ENCODE measurements at places on chromosomes 12 and 14.

DNA sequence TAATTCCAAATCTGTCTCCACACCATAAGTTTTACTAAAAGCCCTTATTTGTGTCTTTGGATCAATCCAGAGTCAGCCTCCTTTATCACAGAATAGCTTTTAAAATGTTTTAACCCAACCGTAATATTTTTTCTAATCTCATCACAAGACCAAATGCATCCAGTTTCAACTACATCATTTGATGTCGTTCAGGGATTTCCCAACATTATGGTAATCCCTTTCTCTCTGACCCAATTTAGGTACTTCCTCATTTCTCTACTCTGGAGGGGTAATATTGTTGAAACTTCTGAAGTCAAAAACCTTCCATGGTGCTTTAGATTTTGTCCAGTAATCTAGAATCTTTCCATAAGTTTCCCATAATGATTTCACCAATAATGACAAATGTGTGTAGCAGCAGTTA, 596.8 kb downstream of the SOX5 start:
- DNase-seq, result no peak

- DNase-seq, result no peak
Observed at GRCh38 chr12:64456119-64456518, 4.2 kb downstream of the TBK1 start.

DNA sequence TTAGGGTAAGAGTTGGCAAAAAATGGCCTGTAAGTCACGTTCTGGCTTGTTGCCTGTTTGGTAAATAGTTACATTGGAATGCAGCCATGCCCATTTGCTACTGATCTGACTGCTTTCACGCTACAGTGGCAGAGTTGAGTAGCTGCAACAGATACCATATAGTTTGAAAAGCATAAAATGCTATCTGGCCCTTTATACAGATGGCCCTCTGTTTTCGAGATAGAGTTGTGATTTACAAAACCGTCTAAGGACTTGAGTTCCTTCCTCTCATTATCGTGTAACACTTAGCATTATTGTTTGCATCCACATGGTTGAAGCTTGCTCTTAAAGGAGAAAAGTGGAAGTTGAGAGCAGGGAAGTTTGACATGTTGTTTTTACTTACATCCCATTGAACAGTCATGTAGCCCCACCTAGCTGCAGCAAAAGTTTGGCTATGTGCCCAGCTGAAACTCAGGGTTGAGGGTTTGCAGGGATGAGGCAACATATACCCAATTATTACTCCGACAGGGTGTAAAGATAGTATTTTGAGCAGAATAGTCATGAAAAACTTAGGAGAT, 11.3 kb upstream of the SCFD1 start:
- no peak for DNase-seq

GRCh38 chr14:68814539-68815297, 21.9 kb upstream of the ZFP36L1 start:
- no peak for DNase-seq

DNA sequence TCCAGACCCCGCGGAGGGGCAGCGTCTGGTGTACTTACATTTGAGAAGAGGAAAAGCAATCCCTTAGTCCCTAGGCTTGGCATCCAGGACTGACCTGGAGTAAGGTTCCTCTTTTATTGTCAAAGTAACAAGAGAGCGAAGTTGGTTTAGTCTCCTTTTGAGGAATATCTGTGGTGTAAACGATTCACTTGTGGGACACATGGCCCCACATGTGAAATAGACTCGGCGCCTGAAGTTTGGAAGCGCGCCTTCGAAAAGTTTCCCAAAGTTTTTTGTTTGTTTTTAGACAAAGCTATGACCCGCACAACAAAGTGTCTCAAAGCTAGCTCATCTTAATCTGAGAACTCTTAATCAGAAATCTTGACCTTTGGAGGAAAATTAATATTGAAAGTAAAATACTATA, 744 bp downstream of the STYX start:
- no peak for DNase-seq

DNA sequence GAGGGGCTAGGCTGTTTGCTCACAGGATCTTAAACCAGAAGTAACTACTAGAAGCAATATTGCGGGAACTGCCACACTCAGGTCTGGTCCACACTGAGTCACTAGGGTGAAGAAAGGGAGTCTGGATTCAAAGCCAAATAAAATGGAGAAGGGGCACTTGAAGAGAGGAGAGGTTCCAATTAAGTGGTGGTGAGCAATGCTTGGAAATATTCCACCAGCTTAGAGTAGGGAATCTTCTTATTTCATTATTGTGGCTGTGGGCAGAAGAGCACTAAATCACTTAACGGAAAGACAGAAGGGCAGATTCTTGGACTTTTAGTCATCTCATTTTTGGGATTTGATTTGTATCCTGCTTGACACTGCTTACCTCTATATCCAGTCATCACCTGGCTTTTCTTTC, 48.6 kb upstream of the PPP1R12A start:
- DNase-seq, result no peak

- no peak for DNase-seq
Observed at GRCh38 chr14:88166616-88167015, 156.5 kb downstream of the KCNK10 start.

GRCh38 chr14:22095860-22096513, 422.4 kb upstream of the OR4E1 start:
- no peak for DNase-seq

- DNase-seq, result no peak
Observed at GRCh38 chr14:92914087-92914656, 8.8 kb upstream of the CHGA start.

DNA sequence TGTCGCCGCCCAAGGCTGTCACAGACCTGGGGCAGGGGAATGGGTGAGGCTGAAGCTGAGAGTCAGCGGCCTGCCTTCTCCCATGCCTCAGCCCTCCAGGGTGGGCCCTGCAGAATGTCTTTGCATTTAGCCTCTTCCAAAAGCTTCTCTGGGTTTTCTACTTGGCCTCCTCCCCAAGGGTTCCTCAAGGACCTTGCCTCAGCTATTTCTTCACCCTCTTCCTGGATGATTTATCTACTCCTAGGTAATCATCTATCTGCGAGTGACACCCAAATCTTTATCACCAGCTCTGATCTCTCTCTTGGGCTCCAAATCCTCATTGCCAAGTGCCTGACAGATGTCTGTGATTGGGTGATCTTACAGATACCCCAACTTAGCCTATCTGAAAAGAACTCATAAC, 4.7 kb upstream of the LPAR5 start:
- no peak for DNase-seq

DNA sequence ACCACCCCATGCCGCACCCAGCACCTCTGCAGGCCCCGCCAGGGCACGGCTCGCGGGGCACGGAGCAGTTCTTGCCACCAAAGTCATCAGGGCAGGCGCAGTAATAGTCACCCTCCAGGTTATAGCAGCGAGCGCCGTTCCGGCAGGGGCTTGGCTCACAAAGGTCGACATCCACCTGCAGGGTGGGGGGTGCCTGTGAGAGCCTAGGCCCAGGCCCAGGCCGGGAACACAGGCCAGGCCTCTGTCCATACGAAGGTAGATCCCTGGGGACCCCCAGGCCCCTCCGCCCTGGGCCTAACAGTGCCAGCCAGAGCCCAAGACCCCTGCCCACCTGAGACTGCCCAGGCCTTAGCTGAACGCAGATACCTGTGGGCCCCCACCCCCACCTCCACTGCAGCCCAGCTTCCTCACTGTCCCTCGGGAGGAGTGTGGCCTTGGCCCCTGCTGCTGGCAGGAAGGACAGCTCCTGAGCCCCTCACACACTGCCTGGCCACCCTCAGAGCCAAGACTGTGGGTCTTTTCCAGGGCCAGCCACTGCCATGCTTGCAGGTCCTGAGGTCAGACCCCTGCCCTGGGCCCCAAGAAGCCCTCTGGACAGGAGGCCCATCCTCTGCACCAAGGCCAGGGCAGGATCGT, 19.3 kb downstream of the JAG2 start:
- no peak for DNase-seq
